ENCODE measurements at places on chromosomes 11 and 22.

- no peak for DNase-seq
Observed at GRCh38 chr11:83287631-83288030, 1.5 kb upstream of the CCDC90B start.

DNA sequence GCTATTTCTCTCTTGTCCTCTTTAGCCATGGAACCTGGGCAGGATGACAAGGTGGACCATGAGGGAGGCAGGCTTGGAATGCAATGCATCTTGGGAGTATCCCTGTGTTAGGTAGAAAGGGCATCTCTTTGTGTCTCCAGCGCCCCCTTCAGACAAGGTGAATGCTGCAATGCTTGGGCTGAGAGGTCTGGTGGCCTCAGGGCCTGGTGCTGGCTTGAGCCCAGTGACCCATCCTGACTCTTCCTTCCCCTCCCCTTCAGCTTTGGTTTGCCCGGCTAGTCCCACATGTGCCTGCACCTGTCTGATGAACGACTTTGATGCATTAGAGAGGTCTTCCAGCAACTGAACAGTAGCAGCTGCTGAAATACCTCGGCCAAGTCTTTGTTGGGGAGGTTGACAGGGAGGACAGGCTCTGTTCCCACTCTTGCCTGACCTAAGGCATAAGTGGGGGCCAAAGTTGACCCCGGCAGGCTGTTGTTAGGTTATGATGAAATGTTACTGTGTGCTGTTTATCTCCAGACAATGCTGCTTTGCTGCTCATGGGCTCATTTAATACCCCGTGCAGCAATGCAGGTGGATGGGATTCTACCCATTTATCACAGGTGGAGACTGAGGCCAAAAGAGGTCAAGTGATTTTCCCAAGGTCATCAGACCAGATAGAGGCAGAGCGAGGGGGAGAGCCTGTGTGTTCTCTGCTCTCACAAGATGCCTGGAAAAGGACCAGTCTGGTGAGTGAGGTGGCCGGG lies 22.5 kb downstream of the MYO18B start:
- DNase-seq: no peak

GRCh38 chr22:29306835-29307595 lies 565 bp downstream of the GAS2L1 start:
- DNase-seq: peak; percentile 61

- DNase-seq: no peak
Observed at GRCh38 chr11:15665368-15665871, 550.7 kb downstream of the INSC start.

DNA sequence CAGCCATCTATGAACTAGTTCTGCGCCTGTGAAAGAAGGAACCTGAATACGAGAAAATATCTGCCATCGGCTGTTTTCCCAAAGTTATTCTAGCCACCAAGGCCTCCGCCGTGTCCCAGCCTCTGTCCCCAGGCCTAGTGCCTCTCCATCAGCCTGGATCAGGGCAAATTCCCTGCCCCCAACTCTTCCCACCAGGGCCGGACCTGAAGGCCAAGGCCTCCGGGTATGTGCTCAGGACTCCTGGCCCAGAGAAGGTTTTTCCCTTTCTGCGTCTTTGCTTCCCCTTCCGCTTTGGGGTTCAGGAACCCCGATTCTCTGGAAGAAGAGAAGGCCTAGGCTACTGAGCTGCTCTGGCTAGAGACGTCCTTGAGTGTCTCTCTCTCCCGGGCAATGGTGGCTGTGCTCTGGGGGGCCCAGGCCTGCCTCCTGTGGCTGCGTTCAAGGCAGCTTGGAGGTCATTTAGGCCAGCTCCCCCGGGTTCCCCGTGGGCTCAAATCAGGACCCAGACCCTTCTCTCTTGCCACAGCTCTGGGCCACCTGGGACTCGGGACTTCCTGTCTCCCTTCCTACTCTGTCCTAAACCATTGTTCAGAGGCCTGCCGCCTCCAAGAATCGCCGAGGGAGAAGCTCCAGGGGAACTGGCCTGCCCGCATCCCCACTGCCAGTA lies 1.6 kb downstream of the ALX4 start:
- DNase-seq: no peak

DNA sequence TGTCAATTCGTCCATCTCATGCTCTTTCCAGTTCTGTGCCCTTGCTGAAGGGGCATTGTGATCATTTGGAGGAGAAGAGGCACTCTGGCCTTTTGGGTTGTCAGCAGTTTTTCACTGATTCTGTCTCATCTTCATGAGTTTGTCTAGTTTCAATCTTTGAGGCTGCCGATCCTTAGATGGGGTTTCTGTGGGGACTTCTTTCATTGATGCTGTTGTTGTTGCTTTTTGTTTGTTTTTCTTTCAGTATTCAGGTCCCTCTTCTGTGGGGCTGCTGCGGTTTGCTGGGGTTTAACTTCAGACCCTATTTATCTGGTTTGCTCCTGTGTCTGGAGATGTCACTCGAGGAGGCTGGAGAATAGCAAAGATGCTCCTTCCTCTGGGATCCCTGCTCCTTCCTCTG lies 224.3 kb downstream of the JRKL start:
- DNase-seq: no peak

- no peak for DNase-seq
Observed at GRCh38 chr22:44444341-44445306, 53.4 kb downstream of the RTL6 start.

- no peak for DNase-seq
Observed at GRCh38 chr11:102487214-102487613, 34.6 kb upstream of the TMEM123 start.

DNA sequence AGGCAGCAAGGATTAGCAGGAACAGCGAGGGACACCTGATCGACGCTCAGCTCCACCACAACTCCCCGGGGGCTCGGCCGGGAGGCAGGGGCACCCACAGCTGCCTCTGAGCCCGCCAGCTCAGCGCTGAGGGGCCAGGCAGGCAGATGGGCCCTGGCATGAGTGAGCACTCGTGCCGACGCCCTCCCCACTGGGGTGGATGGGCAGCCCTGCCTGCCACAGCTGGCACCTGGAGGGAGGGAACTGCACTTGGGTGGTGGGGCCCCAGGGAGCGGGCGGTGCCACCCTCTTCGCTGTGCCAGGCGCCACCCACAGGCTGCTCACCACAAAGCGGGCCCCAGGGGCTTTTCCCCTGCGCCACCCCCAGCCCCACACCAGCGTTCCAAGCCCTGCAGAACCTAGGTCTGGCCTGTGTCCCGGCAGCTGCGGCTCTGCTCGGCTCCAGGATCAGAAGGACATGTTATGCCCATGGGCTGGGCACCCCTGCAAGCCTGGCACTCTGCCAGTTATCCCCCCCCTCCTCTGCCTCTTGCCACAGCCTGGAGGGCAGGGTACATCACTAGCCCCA lies 28.8 kb downstream of the WNT7B start:
- DNase-seq: no peak

- DNase-seq: no peak
Observed at GRCh38 chr22:32693102-32693501, 108.4 kb upstream of the TIMP3 start.

GRCh38 chr11:133903875-133904817 lies 52.6 kb downstream of the IGSF9B start:
- DNase-seq: no peak

- DNase-seq: no peak
Observed at GRCh38 chr11:17547051-17547577, at the start of gene OTOG. OTOG (plus strand) TSS chr11:17547259; CDS start chr11:17547373, 114 bp downstream.

DNA sequence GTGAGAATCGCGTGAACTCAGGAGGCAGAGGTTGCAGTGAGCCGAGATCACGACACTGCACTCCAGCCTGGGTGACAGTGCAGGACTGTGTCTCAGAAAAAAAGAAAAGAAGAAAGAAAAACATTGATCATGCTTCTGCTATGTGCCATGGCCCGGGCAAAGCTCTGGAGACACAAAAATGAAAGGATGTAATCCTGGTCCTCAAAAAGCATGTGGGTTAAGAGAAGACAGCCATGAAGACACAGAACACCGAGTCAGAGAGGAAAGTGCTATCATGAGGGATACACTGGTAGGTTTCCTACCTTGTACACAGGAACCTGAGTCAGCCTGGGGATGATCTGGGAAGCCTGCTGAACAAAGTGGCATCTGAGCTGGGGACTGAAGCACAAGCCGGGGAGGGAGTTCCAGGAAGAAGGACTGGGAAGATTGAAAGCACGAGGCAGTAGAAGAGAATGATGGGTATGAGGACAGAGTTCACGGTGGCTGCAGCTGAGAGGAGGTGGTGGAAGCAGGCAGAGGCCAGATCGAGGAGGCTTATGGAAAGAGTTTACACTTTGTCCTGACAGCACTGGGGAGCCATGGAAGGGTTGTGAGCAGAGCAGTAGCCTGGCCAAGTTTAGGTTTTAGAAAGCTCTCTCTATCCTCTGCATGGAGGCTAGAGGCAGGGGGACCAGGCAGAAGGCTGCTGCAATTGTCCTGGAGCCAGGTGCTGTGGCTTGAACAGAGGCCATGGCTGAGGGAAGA lies 9.9 kb upstream of the MAFF start:
- no peak for DNase-seq

DNA sequence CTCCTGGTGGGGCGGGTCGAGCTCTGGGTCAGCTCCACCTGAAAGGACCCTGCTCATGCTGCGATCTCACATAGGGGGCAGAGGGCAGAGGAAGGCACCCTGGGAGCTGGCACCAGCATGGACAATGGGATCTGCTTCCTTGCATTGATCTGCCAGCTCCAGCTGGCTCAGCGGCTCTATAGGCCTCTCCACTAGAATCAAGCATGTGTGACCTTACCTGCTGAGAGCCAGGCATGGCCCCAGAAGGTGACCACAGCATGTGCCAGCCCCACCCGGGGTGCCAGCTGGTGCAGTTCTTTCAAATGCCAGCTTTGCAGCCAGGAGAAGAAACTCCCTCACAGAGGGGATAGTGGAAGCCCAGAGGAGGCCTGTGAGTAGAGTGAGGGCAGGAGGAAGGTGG lies 22.0 kb upstream of the KLHL35 start:
- DNase-seq: no peak

DNA sequence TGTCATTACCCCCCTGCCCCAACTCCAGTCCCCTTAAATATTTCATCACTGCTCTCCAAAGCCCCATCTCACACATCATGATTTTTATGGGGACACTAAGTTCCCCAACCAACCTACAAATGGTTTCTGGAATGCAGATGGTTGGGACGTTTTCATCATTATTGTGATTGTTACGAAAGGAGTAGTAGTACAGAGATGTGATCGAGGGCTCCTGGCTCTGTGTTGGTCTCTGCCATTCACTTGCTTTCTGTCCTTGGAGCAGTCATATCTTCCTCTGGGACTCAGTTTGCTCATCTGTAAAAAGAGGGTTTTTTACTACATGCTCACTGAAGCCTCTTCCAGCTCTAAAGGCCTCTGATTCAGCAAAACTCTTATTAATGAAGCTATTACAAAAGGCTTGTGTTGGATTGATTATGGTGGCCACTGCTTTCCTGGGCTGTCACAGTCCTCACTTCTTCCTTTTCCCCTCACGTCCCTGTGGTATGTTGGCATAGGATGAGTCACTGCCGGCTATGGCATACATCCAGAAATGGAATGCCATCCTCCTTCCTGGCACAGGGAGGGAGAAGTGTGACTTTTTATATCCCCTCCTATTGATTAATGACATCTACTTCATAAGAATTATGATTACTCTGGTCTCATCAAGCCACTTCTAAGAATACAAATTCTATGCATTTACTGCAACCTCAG lies 593.7 kb downstream of the METTL15 start:
- peak; percentile 98 for DNase-seq

GRCh38 chr22:17884893-17885292 lies 110.6 kb upstream of the BID start:
- no peak for DNase-seq

- DNase-seq: no peak
Observed at GRCh38 chr11:28459912-28460311, 351.7 kb downstream of the METTL15 start.

GRCh38 chr11:88337987-88338668 lies 592 bp upstream of the CTSC start:
- DNase-seq: peak; percentile 61

Measured in NCI-H460 (cell line).